ENCODE measurements at places on chromosomes 3 and 15.

GRCh38 chr15:66702035-66702786 is at the start of gene SMAD6:
TSS of gene SMAD6 (plus strand) at chr15:66702236. CDS start at chr15:66703259, 1,023 bp downstream.
- peak; percentile 95 for DNase-seq

- no peak for DNase-seq
Measured at GRCh38 chr15:70181626-70182255, 84.0 kb upstream of the TLE3 start.

DNA sequence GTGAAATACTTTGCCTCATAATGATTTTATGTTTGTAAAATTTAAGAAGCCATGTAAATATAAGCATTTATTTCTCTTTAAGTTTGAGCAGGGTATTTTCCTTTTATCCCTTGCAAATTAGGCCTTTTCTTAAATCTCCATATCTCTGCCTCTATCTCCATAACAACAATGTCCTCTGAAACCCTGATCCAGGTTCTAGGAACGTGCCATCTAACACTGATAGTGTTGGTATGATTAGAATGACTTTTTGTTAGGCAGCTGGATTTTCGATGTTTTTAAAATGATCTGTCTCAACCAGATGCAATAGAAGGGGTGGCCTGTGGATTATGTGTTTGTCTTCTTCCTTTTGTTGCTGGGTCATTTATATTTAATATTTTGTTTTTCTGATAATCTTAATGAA is 77.9 kb downstream of the TRPC1 start:
- DNase-seq: no peak

- no peak for DNase-seq
Measured at GRCh38 chr3:7630351-7630911, 769.5 kb downstream of the GRM7 start.

DNA sequence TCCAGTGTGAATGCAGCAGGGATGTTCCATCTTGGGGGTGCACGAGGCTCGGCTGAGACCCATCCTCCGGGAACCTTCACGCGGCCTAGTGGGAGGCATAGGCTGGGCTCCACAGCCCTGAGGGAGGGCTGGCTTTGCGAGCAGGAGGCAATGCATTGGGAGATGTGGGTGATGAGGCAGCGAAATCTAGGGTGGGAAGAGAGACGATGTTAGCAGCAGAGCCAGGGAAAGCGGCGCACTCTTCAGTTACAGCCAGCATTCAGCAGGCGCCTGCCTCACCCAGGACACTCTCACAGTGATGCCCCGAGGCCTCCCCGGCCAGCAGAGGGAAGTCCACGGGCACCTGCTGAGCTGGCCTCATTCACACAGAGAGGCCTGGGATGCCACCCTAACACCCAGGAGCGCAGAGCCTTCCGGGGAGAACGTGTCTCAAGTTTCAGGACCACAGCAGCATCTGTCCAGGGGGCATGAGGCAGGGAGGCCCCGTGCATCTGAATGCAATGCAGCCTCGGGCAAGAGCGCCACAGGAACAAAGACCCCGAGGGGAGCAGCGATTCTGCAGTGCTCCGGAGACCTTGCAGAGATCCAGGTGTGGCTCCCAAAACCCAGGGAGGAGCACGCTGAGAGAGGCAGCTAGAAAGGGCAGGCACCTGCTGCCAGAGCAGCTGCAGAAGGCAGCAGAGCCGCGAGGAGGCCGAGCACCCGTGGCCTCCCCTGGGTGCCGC is 102.4 kb downstream of the NUP210 start:
- no peak for DNase-seq

GRCh38 chr15:59237119-59237855 is 30.6 kb downstream of the LDHAL6B start:
- DNase-seq: no peak

- DNase-seq: no peak
Measured at GRCh38 chr15:94265982-94266381, 34.6 kb downstream of the MCTP2 start.

- DNase-seq: no peak
Measured at GRCh38 chr3:195895861-195896360, 12.4 kb downstream of the TNK2 start.

DNA sequence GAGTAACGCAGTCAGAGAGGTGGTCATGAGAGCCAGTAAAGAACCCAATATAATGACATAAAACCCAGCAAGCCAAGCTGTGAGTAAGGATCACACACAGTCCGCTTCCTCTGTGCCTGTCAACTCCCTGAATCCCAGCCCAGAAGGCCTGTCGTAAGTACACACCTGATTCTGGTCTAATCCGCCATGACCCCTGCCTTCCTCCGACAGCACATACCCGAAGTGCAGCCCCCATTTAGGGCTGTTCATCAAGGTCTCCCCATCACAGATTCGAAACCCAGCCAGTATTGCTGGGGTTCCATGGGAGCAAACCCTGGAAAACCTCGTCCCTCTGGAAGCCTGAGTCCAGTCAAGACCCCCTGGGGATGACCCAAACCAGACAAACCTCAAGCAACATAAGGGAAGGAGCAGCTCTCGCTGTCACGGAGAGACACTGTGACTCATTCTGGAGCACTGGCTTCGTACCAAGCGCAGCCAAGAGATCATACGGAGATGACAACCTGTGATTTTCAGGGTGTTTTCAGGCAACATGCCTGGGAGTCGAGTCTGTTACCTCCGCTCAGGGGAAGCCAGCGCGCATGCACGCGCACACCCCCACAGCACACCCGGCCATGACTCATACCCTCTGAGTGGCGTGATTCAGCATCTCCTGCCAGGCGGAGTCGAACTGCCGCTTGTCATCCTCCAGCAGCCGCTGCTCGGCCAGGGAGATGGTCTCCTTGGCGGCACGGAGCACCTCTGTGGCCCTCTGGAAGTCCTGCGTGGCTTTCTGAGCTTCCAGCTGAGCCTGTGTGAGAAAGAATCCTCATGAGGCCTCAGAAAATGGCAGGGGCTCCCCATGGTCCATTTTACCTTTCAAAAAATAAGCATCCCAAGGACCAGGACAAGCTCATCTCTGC is 63.0 kb downstream of the SH3BP5 start:
- no peak for DNase-seq

- no peak for DNase-seq
Measured at GRCh38 chr3:157232141-157232540, 72.2 kb upstream of the CCNL1 start.

- no peak for DNase-seq
Measured at GRCh38 chr3:186971578-186971977, 41.3 kb downstream of the ST6GAL1 start.

DNA sequence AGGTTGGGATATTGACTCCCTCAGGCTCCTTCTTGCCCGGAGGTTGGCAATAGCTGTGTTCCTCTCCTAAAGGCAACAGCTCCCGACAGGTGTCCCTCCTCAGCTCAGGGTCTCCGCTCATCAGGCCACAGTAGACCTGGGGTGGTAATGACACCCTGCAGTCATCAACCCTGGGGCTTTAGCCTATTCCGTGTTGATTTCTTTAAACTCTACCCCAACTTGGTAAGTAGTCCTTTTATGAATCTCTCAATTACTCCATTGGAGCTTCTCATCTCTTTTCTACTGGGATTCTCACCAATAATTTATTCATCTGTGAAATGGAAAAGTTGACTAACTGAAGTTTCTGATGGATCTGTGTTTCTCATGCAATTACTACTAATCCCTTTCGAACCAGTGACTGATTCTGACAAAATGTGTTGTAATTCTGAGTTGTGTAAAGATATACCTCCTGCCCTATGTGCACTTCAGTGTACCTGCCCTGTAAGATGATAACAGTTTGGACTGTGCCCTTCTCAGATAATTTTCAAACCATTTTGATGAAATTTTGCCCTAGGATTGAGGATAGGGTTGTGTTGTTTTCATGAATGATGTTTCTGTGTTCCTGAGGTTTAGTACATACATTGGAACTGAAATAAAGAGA is 89.7 kb downstream of the RPL39L start:
- DNase-seq: no peak

- DNase-seq: no peak
Measured at GRCh38 chr3:123431658-123432324, 17.1 kb downstream of the ADCY5 start.

DNA sequence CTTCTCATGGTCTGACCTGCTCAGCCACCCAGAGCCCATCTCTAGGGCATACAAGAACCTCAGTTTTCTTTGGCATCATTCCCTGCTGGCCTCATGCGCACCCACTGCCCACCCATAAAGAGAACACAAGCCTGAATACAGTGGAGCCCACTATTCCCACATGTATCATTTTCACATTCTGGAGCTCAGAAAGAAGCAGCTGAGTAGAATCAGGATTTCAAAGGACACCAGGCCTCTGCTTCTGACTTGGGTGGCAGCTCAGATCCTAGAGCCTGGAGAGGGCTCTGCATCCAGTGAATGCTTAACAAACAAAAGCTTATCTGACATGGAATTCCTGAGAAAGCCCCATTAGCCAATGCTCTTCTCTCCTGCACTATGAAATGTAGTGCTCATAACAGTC is 34.7 kb downstream of the RBP2 start:
- no peak for DNase-seq

DNA sequence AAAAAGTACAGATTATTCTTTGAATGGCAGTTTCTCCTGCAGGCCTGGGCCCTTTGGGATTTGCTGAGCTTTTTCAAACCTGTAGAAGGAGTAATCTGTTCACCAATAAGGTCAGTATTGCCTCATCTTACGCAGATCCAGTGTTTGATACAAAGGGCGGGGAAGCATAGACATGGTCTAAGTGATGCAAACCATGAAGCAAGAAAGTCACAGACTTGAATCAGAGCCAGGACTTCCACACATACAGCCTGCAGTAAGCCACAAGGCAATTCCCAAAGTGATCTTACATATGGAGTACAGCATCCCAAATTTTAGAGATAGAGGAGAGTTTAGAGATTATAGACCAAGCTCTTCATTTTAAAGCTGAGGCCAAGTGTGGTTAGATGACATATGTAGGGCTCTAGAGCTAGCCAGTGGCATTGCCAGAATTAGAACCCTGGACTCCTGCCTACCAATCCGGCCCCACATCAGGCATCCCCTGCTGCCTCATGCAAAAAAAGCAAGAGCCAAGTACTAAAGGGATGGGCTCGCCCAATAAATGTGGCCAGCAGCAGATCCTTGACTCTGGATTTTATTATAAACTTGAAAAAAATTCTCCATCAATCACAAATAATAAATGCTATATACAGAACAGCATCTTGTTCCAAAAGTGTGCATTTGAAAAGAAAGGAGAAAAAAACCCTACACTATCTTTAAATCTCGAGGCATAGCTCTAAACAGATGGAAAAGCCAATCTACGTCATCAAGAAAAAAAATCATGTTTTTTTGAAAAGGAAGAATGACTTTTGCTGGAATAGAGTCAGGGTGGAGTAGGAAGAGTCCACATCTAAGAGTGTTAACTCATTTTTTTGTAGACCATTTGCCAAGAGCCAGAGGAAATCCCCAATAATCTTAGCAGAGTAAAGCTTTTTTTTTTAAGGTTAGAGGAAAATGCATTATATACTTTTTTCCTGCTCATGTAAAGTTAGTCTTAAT is 24.0 kb downstream of the ABI3BP start:
- no peak for DNase-seq

GRCh38 chr3:169998668-169999131 is 32.1 kb downstream of the SEC62 start:
- DNase-seq: no peak

GRCh38 chr3:51671734-51672475 is 853 bp downstream of the TEX264 start:
- peak; percentile 78 for DNase-seq

DNA sequence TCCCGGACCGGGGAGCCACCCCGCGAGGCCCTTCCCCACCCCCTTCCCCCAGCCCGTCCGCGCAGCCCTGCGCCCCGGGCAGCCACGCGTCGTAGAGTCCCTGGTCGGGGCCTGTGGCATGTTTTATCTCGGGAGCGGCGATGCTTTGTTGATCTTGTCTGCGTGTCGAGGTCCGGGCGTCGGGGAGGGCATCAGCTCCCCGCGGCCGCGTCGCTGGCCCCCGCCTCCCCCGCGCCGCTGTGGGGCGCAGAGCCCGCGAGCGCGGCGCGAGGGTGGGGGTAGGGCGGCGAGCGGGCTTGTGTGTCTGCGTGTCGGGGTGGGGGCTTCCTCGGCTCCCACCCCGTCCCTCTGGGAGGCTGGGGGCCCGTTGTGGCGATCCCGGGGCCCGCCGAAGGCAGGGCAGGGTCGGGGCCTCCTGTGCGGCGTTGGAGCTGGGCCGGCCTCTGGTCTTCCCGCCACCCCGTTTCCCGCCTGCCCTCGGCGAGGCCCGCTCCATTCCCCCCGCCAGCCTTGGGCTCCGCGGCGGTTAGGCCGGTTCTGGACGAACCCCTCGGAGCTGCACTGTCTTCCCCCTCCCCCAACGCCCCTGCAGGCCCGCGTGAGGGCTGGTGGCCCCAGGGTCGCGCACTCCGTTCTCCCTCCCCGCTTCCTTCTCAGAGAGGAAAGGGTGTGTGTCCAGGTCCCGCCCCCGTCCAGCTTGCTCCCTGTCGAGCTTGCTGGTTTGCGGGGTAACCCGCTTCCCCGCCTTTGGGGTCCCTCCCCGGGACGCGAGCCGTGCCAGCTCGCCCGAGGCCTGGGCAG is 695 bp downstream of the GMPS start:
- peak; percentile 72 for DNase-seq

- DNase-seq: no peak
Measured at GRCh38 chr3:45211466-45212094, 14.5 kb downstream of the TMEM158 start.

DNA sequence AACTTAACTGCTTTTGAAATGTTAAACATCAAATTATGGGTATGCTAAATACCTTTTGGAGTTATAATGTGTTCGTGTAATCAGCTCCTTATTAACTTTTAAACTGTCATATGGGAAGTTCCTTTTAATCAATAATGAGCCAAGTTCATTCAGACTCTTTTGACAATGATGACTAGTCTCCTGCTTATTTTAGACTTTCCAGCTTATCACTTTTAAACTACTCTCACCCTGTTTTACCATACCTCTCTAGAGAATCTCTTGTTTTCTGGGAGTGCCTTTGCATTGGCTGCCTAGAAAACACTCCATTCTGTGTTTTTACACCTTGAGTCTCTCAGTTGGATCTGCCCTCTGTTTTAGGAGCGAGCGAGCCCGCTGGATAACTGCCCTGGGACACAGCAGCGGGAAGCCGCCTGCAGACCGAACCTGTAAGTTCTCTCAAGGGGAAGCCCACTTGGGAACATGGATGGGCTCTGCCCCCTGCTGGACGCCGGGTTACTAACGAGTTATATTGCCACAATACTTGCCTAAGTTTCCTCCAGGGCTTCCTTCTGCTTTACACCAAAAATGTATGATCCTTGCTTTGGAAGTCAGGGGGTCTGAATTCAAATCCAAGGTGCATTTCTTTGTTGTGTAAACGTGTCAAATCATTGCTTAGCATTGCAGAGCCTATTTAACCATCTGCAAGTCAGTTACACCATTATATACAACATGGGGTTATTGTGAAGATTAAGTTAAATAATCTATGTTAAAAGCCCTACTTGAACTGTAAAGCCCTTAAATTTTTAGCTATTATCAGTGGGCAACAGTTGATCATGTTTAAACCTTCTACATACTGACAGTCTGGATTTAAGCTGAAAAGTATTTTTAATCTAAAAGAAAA is 71.3 kb downstream of the DHX36 start:
- peak; percentile 92 for DNase-seq

DNA sequence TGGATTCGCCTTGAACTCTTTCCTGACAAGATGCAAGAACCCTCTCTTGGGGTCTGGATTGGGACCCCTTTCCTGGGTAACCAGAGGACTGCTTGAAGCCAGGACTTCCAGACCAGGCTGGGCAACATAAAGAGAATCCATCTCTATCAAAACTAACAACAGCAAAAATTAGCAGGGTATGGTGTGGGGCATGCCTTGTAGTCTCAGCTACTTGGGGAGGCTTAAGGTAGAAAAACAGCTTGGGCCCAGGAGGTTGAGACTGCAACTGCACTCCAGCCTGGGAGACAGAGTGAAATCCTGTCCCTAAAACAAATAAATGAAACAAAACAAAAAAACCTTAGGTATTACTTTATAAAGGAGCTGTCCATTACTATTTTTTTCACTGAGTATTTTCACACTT is 93.1 kb upstream of the PLXND1 start:
- no peak for DNase-seq

GRCh38 chr3:124636863-124637296 is 93.4 kb upstream of the UMPS start:
- no peak for DNase-seq
